ENCODE measurements at places on chromosomes 16 and 17.

- DNase-seq: no peak
Measured at GRCh38 chr16:17018585-17018939, 452.2 kb downstream of the XYLT1 start.

DNA sequence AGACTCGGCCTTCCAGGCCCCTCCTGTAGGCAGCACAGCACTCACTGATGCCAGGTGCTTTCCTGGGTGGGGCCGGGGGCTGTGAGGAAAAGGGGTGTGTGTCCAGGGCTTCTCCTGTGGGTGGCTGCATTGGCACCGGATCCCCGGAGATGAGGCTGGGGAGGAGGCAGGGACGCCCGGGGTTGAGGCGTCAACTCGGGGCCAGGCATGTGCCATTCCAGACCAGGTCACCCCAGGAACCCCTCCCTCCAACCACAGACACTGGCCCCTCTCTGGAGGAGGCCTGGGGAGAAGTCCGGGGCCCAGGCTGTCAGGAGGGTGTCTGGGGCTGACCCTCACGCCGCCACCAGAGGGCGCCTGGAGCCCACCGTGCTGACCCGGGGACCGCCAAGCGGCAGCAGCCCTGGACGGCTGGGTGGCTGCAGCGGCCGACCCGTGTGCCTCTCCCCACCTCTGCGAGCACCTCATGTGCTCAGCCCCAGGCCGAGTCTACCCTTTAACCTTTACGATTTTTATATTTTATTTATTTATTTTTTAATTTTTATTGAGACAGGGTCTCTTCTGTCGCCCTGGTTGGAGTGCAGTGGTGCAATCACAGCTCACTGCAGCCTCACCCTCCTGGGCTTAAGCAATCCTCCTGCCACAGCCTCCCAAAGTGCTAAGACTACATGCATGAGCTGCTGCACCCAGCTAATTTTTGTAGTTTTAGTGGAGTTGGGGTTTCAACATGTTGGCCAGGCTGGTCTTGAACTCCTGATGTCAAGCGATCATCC lies 3.2 kb upstream of the METRN start:
- DNase-seq: peak; percentile 71

GRCh38 chr16:82160226-82160625 lies 9.8 kb downstream of the MPHOSPH6 start:
- no peak for DNase-seq

- DNase-seq: no peak
Measured at GRCh38 chr16:77277571-77277970, 78.4 kb downstream of the SYCE1L start.

DNA sequence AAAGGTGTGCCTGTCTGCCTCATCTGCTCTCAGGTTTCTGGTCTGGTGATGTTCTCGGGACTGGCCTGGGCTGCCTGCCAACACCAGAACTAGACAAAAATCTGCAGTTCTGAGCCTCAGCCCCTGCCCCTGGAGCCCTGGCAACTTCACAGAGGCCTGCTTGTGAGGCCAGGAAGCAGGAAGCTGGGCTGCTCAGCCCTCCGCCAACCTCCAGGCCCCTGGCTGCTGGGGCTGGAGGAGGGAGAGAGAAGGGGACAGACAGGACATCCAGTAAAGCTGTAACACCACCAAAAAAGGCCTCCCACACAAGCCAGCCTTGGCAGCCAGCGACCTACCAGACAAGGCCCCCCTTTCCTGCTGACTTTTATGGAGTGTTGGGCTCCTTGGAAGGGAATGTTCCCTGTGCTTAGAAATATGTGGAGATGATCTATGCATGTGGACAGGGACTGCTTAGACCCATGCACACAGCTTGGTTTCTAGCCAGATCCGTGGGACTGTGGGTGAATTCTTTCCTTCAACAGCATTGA lies 157.6 kb downstream of the XYLT1 start:
- peak; percentile 93 for DNase-seq

GRCh38 chr17:50767446-50767845 lies at the start of gene ANKRD40CL:
Gene ANKRD40CL (minus strand): TSS chr17:50767518. CDS start chr17:50766913, 605 bp downstream.
- DNase-seq: no peak

DNA sequence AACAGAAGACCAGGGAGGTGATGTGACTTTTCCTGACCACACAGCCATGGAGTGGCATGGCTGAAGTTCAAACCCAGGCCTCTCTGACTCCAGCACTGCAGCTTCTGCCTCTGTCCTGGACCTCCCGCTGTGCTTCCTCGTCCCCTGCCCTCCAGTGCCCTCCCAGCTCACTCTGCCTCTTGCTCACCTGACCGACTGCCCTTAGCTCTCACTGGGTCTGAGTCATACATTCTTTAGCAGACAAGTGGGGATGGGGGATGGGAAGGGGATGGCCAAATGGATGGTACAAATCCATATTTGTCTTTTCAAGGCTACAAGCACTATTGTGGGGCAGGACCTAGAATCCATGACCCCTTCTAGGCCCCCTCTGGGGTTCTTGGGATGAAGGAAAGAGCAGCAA lies 33.0 kb downstream of the PITPNM3 start:
- no peak for DNase-seq

DNA sequence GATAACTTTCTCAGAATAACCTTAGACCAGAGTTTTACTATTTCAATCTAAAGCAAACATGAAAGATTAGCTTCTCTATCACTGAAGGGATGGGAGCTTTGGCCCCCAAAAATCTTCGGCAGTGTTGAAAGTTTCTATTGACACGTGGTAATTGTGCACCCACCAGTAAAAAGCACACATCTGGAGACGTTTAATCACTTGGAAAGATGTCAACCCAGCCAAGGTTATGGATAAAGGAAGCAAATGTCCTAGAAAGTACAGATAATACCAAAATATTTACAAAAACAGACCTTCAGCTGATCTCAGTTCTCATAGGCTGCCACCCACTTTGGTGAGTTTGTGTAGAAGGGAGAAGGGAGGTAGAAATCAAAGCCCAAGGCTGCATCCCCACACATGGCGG lies 5.3 kb downstream of the MYCBPAP start:
- no peak for DNase-seq

GRCh38 chr17:13337864-13338371 lies 263.8 kb downstream of the HS3ST3A1 start:
- DNase-seq: peak; percentile 61

GRCh38 chr16:57039148-57039812 lies 49.9 kb downstream of the NLRC5 start:
- no peak for DNase-seq

GRCh38 chr16:68194251-68194650 lies 41.7 kb downstream of the ESRP2 start:
- DNase-seq: no peak

DNA sequence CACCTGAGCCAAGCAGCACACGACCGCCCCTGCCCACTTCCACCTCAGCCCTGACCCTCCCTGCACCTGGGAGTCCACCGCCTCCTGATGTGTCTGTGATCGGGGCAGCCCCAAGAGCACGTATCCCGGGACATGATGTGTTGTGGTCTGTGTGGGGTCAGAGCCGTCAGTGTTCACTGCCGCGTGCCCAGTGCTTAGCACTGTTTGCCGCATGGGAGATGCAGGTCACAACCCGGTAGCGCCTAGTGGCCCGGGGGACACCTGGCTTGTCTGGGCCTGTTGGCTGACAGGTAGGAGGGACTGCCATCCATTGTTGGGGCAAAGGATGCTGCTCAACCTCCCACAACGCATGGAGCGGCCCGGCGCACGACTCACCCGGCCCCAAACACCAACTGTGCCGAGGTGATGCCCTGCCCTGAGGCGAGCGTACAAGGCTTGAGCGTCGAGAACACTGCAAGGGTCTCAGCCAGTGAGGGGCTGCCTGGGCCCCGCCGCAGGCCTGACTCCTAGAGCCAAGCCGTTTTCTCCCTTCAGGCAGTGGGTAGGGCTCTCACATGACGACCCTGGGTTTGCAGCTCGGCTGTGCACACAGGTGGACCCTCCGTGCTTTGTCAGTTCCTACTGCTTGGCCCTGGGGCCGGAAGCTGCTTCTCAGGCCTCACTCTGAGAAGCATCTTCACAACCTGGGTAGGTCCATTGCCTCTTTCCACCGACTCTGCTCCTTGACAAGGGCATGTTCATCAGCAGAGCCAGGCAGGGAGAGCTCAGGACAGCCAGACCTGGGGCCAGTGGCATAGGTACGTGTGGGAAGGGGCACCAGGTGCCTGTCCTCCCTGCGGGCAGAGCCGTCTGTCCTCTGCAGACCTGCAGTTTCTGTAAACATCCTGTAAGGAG lies 5.9 kb upstream of the C16orf95 start:
- no peak for DNase-seq

DNA sequence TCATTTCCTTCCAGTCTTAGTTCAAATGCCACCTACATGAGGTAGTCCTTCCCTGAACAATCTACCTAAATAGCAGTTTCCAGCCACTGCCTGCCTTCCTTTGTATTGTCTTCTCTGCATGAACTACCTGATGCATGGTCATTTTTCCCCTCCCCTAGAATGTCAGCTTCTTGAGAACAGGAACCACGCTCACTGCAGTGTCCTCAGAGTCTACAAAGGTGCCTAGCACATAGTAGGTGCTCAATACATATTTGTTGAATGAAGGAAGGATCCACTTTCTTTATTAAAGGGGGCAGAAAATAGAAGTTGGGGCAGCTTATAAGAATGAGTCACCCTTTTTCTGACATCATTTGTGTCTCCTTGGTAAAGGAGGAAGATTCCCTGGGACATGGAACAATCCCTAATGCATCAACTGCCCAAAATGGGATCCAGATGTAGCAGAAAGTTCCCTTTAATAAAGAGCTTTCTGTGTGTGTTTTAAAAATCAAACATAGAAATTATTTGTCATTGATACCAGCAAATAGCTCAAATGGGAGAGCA lies 4.4 kb upstream of the CYLD start:
- no peak for DNase-seq

GRCh38 chr16:26186091-26186615 lies 494.4 kb downstream of the HS3ST4 start:
- DNase-seq: no peak

DNA sequence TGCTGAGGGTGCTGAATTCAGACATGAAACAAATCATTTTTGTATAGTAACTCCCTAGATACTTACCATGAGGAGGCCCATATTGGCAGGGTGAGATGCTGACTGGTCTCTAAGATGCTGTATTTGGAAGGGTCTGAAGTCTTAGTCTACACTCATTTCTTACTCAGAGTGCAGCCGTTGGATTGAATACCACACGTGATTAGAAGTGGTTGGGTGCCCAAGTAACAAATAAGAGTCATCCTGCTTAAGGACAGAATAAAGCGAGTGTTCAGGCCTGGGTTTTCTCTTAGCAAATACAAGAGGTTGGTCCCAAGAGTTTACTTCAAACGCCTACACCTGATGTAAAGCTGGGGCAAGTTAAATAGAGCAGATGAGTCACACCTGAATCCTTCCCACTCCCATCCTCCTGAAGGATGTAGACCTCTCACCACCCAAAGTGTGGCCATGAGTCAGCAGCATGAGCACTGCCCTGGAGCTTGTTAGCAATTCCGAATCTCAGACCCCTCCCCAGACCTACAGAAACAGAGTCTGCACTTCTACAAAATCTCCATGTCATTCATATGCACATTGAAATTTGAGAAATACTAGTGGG lies 284.6 kb upstream of the CDH5 start:
- DNase-seq: no peak

GRCh38 chr16:19741354-19741753 lies 23.3 kb downstream of the IQCK start:
- DNase-seq: no peak

Measured in SK-MEL-5 (cell line).